Thyroid gland (tissue), 4 donors: ENCODE measurements at places on chromosomes 13 and 19. TPM values are rescaled to one million over a fixed set of nuclear protein-coding genes. Genes with fewer than 3 reads are reported as not detected.

DNA sequence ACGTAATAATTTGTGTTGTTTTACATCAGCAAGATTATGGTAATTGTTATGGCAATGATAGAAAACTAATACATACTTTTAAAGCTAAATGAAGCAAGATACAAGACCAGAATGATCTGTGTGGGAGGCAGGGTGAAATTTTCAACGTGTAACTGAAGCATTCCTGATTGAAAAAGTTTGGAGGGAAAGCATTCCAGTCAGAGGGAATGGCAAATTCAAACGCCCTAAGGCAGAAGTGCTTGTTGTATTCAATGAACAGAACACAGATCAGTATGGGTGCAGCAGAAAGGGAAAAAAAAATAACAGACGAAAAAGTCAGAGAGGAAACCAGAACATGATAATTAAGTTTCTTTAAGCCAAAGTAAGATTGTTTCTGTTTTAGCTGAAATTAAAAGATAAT, 928.5 kb upstream of the SLITRK1 start:
- H3K27me3 ChIP-seq = no peaks in the 10 kb centered on the region
- no peaks in the 10 kb centered on the region for H3K36me3 ChIP-seq
- no peaks in the 10 kb centered on the region for H3K4me1 ChIP-seq

DNA sequence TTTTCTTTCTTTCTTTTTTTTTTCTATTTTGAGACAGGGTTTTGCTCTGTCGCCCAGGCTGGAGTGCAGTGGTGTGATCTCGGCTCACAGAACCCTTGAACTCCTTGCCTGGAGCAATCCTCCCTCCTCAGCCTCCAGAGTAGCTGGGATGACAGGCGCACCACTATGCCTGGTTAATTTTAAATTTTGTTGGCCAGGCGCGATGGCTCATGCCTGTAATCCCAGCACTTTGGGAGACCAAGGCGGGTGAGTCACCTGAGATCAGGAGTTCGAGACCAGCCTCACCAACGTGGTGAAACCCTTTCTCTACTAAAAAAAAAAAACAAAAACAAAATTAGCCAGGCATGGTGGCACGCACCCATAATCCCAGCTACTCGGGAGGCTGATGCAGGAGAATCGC, 8.7 kb upstream of the SBNO2 start:
- H3K27ac ChIP-seq = peak overlapping the region; percentile 91
- H3K27me3 ChIP-seq = no peaks in the 10 kb centered on the region
- peak; percentile 37 for DNase-seq
- peaks cover 36% of the 10 kb centered on the region for H3K4me1 ChIP-seq
- no peaks in the 10 kb centered on the region for H3K36me3 ChIP-seq

DNA sequence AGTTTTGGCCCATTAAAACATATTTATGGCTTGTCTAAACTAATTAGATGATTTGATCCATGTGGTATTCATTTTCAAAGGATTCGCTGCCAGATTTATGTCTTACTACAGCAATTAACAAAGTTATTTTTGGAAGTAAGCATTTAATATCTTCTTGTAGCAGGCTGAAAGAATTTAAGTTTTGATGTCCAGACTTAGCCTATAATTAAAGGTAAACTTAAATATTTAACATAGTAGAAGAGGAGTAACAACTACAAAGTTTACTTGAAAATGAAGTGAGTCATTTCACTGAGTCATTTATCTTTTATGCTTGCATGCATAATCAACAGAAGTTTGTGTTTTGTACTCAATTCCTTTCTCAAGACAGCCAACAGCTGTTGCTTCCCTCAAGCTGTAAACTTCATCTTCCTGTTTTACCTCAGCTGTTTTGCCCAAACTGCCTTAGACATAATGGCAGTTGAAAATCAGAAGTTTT, 58.1 kb downstream of the EDNRB start:
- no peak for DNase-seq
- H3K27ac ChIP-seq = no peak overlapping the region
- no peaks in the 10 kb centered on the region for H3K4me1 ChIP-seq
- no peaks in the 10 kb centered on the region for H3K36me3 ChIP-seq
- H3K27me3 ChIP-seq = no peaks in the 10 kb centered on the region
- H3K4me3 ChIP-seq = no peak overlapping the region

Gene PRSS57
- total RNA-seq = not detected
